T-helper 9 cell (primary cell): ENCODE measurements at places on chromosomes 7 and 10.

DNA sequence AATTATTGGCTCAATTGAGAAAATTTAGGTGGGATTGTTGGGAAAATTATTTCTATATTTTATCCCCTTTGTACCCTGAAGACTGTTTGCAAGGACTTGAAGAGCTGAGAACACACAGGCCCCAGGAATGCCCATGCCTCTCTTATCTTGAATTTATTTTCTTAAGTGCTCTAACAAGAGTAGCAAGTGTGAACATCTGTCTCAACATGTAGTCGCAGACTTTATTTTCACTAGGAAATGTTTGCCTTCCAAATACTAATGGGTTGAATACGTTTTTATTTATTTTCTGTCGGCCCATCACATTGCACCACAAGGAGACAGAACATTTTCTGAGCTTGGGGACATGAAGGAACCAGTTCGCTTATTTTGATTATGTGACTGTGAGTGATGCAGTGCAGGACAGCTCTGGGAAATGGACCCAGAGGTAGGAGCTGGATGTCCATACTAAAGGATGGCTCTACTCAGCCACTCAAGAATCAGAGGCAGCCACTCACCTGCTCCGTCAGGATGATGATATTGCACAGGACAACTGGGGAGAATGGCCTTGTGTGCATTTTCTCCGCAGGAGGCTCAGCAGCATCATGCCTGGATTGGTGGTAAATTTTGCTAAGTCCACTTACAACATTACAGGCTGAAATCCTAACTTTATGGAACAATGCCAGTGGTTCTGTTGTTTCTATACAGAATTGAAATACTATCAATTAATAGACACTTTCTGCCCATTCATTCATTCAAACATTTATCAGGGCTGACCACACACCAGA lies 332.7 kb downstream of the FGFR2 start:
- DNase-seq: no peak

DNA sequence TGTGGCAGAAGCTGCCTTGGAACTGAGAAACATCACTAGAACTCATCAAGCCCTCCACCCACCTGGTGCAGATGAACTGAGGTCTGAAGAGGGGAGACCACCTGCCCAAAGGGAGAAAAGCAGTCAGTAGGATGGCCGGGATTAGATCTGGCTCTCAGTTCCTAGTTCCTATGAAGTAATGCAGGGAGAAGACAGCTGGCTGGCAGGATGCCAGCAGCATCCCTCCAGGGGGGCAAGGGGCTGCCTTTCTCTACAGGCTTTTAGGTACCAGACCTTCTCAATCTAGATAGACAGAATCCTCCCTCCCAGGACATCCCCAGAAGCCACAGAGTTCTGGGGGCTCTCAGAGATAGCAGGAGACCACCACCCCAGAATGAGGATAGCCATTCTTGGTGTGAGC lies 7.8 kb downstream of the CRHR2 start:
- no peak for DNase-seq

- no peak for DNase-seq
These were observed 56.7 kb downstream of the SNX10 start for GRCh38 chr7:26348234-26348851.

GRCh38 chr7:151114151-151115090 lies 28.1 kb downstream of the AGAP3 start:
- DNase-seq: no peak

- DNase-seq: no peak
These were observed 90.7 kb downstream of the NPSR1 start for GRCh38 chr7:34748728-34749089.

DNA sequence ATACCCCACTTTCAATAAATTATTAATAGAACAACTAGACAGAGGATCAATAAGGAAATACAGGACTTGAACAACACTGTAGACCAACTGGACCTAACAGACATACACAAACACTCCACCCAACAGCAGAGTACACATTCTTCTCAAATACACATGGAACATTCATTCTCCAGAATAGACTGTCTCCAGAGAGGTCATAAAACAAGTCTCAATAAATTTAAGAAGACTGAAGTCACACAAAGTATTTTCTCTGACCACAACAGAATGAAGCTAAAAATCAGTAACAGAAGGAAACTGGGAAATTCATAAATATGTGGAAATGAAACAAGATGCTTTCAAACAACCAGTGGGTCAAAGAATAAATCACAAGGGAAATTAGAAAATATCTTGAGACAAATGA lies 119.8 kb downstream of the SMURF1 start:
- DNase-seq: no peak

DNA sequence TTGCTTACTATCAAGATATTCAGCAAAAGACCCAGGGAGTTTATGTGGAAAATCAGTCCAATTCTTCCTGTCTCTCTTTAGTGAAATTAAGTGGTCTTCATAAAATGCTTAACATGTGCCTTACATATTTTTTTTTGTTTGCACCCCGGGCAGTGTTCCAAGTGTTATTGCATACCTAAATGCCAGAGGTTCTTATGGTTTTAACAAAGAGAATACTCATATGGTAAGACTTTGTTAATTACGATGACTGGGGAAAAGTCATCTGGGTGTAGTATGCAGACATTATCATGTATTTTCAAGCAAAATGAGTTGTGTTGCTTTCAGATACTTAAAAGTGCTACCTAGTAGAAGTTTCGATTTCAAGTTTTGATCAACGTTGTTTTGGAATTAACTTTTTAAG lies 82.6 kb downstream of the PRKG1 start:
- DNase-seq: no peak
